Esophagus squamous epithelium (tissue), 5 donors: ENCODE measurements at places on chromosomes 2 and 18.

DNA sequence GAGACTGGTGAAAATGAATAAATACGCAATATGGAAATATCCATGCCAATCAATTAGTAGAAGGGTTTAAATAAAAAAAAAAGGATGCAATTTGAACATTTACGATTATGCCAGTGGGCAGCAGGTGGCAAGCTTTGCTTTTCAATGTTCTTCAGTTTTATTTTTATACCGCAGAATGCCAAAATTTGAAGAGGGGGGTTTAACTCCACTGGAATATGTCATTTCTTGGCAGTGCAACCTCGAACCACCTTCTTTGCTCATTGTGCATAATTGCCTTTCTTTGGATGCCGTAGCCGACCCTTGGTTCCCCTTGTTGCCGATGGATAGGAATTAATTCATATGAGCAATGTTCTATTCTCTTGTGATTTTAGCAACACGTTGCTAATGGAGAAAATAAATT, 88.0 kb downstream of the LTBP1 start:
- no peaks in the 10 kb centered on the region for H3K36me3 ChIP-seq
- DNase-seq: no peak
- H3K4me1 ChIP-seq: peaks cover 29% of the 10 kb centered on the region

DNA sequence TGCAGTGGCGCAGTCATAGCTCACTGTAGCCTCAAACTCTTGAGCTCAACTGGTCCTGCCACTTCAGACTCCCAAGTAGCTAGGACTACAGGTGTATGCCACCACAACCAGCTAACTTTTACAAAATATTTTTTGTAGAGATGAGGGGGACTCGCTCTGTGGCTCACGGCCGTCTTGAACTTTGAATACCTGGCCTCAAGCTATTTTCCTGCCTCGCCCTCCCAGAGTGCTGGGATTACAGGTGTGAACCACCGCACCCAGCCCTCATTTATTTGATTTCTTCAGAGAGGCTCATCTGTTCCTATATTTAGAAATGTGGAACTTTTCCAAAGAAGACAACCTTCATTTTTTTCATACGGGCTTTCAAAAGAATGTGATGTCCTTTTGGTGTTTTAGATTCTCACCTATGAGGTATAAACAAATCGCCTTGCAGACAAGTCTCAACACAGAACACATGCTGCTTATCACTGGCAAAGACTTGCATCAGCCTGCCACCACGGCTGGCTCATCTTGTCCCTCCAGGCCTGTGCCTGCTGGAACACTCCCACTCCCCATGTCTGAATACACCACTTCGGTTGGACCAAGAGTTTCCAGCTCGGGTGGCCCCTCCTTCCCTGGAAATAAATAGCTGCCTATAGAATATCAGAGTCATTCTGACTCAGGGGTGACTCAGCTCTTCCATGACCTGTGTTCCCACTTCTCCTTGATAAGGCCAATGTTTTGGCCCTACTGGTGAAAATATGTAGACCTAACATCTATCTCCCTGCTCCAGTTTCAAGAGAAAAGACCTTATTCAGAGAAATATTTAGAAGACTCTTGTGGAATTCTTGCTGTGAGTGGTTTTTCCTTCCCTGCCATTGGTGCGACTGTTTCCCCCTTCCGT, 202.6 kb downstream of the TGIF1 start:
- peak overlapping the region; percentile 75 for H3K27ac ChIP-seq
- no peaks in the 10 kb centered on the region for H3K27me3 ChIP-seq
- H3K4me3 ChIP-seq: no peak overlapping the region
- H3K4me1 ChIP-seq: peaks cover 10% of the 10 kb centered on the region
- no peaks in the 10 kb centered on the region for H3K36me3 ChIP-seq

DNA sequence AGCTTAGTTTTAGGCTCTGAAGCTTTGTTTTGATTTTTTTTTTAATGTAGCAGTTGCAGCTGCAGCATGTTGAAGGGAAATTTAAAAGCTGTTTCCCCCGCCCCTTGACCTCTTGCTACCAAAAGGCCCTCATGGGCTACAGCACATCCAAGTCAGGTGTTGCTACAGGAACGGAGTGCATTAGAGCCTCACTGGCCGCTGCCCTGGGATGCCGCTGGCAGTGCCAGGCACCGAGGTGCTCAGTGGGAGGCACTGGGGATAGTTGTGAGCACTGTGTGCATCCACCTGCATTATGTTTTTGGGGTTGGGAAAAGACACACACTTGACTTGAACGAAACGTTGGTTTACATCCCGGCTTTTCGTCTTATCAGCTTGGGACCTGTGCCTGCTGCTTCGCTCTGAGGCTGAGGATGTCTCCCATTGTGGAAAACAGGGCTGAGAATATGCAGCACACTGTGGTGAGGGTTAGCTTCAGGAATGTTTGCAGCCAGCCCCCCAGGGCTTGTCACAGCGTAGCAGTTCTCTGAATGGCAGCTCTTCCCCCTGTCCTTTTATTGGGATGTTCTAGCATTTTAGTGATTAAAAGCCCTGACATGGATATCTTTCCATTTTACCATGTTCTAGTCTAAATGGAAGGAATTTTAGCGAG, 24.1 kb downstream of the DCDC2C start:
- no peaks in the 10 kb centered on the region for H3K4me1 ChIP-seq
- H3K27ac ChIP-seq: no peak overlapping the region

DNA sequence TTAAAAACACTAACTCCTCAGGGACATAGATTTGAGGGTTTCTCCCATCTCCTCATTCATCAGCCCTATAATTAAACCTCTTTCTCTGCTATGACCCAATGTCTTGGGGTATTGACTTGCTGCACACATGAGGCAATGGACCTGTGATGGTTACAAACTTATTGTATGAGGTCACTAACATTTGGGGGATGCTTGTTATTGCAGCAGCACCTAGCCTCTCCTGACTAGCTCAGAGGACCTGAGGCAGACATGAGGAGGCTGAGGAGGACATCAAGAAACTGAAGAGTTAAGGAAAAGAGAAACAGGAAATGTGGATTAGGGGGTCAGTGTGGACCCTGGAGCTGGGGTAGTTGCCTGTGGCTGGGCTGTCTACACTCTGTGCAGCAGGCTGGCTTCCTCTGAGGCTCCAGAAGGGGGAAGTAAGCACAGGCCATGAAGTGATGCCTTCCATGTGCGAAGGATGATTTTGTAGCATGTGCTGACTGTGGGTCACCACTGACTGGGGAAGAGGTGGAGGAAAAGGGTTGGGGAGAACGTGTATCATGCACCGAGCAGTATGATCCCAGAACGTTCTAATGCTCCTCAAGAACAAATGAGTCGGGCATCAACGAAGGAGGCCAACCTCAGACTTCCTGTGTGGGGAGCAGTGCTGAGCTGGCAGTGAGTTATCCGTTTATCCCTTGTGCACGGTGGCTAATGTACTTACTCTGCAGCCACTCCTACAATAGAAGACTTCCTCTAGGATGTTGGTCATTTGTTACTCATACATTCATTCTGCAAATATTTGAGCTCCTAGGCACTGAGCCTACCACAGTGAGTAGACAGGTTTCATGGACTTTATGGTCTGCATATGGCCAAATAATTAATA, 42.1 kb upstream of the RFX8 start:
- H3K4me3 ChIP-seq: no peak overlapping the region
- no peaks in the 10 kb centered on the region for H3K36me3 ChIP-seq
- peak overlapping the region; percentile 73 for H3K27ac ChIP-seq
- no peaks in the 10 kb centered on the region for H3K27me3 ChIP-seq
- DNase-seq: no peak
